ENCODE measurements at places on chromosomes 16 and 17. TPM values are rescaled to one million over a fixed set of nuclear protein-coding genes. Genes with fewer than 3 reads are reported as not detected.

The ITGAD gene
- total RNA-seq, result not detected

The TEKT5 gene
- not detected for total RNA-seq

The SGCA gene
- total RNA-seq, result not detected

The PPY gene
- total RNA-seq, result not detected

The TK2 gene
- 28.1 TPM for total RNA-seq

The HBA2 gene
- not detected for total RNA-seq

The CES5A gene
- total RNA-seq, result not detected

The TNFRSF12A gene
- total RNA-seq, result 61.0 TPM

The TSPOAP1 gene
- total RNA-seq, result not detected

The BAHCC1 gene
- total RNA-seq, result 4.7 TPM

The SYNGR3 gene
- 0.65 TPM for total RNA-seq

The SLC7A5 gene
- 15.9 TPM for total RNA-seq

The ABCA5 gene
- 13.6 TPM for total RNA-seq

The HOXB8 gene
- total RNA-seq, result 4.9 TPM

The DOC2B gene
- total RNA-seq, result 13.4 TPM

The TMEM238L gene
- total RNA-seq, result not detected

The CHRNE gene
- total RNA-seq, result 0.31 TPM

The INCA1 gene
- total RNA-seq, result 0.25 TPM

The DHRS7C gene
- total RNA-seq, result not detected

The MYOCD gene
- 2.2 TPM for total RNA-seq

The ZDHHC1 gene
- total RNA-seq, result 2.8 TPM

The KAT7 gene
- total RNA-seq, result 42.4 TPM

The NPIPB13 gene
- total RNA-seq, result 6.2 TPM

The CUEDC1 gene
- 5.7 TPM for total RNA-seq

The GCGR gene
- total RNA-seq, result not detected

The ENPP7 gene
- not detected for total RNA-seq

The SOX8 gene
- total RNA-seq, result 0.16 TPM

The ACSM2B gene
- not detected for total RNA-seq

The CCT6B gene
- 0.16 TPM for total RNA-seq

All from bladder microvascular endothelial cell (primary cell).